ENCODE measurements at places on chromosomes 4 and X.
A peak's percentile ranks its signal among the peaks of the same experiment; 100 is the strongest.

DNA sequence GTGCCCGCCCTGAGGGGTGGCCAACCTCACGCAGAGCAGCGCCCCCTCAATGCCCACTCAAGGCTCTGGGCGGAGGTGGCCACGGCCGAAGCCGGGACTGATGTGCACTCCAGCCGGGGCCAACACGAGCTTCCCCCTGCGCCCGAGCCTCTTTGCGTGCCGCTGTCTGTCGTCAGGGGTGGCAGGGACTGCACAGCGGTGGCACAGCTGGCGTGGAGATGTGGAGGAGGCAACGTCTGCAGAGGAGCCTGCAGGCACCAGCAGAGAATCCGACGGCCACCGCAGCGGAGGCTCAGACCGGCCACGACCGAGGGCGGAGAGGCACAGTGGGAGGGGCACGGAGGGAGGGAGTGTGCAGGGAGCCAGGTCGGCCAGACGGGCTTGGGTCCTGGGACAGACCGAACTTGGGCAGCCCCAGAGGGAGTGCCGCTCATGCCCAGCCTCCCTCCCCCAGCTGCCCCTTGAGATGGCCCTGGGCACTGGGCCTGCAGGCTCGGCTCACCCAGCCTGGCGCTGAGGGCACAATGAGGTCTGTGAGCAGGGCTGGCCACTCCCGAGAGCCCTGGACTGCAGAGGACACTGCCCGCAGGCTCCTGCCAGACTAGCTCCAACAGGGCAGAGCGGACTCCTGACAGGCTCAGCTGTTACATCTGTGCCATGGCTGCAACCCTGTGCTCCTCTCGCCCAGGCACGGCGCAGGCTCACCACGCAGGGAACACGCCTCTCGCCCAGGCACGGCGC is 46.5 kb upstream of the CPLX1 start:
- no peak for DNase-seq

- DNase-seq: no peak
Observed at GRCh38 chrX:10280071-10280470, 123.3 kb downstream of the CLCN4 start.

DNA sequence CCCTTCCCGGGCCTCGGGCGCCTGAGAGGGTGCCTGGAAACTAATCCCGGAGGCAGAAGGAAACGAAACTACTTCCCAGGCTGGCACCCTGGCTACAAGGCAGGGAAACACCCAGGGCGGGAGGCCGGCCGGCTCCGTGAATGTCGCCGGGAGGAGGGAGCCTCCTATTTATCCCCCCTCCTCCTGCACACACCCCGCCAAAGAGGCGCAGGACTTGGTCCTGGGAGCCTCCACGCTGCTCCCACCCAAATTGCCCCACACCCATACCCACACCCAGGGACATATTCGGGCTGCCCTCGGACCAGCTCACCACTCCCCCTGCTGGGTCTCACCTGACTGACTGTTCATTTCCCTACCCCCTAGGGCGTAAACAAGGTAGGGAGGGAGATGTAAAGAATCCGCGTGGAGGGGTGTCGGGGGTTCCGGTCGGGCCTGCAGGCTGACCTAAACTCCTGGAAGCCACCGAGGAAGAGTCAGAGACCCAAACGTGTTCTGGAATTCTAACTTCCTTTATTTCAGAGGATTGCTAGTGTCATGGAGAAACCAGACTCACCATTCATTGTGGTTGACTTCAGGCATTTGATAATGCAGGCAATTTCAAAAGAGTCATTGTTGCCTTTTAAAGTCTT is at the start of gene BTC:
Gene BTC, minus strand, starts transcription at position 142 of the 629 bp plus-strand sequence. CDS start 198 bp downstream, outside the sequence.
- no peak for DNase-seq

DNA sequence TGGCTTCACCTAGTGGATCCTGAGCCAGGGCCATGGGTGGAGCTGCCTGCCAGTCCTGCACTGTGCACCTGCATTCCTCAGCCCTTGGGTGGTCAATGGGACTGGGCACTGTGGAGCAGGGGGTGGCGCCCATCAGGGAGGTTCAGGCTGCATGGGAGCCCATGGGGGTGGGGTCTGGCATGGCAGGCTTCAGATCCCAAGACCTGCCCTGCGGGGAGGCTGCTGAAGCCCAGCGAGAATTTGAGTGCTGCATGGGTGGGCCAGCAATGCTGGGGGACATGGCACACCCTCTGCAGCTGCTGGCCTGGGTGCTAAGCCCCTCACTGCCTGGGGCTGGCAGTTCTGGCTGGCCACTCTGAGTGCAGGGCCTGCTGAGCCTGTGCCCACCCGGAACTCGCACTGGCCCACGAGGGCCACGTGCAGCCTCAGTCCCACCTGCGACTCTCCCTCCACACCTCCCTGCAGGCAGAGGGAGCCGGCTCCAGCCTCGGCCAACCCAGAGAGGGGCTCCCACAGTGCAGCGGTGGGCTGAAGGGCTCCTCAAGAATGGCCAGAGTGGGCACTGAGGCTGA is 270.0 kb downstream of the CENPC start:
- no peak for DNase-seq

DNA sequence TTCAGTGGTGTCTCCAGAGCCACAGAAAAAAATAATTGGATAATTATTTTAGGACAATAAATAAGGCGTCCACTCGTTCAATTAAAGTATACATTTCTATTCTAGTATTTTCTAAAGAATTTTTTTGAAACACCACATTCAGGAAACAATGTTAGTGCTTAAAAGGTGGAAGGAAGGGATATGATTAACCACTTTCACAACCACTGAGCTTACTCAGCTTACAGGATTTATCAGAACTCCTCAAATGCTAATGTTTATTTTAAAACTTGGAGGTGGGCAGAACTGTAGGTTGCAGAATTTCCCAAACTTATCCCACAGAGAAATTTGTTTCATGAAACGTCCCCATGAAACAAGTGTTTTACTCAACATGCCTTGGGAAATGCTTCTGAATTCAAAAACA is 54.3 kb upstream of the MAGEB2 start:
- no peak for DNase-seq

DNA sequence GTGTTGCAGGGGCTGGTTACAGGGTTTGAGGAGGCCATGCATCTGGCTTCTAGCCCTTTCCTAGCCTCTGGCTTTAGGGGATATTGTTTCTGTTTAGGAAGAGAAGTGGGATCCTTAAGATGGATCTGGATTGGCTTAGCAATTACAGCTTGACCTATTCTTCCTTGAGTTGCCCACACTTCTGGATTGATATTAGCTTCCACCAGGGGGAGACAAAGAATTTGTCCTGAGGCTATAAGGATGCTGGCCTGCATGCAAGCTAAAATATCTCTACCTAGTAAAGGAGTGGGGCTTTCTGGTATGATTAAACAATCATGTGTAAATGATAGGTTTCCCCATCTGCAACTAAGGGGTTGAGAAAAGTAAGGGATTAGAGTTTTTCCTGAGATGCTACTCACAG is 117.2 kb downstream of the TEX13C start:
- no peak for DNase-seq

GRCh38 chr4:15755321-15756155 is 22.6 kb upstream of the CD38 start:
- no peak for DNase-seq

GRCh38 chr4:159639671-159640323 is 536.9 kb downstream of the RAPGEF2 start:
- no peak for DNase-seq

GRCh38 chr4:148481636-148482035 is 39.4 kb upstream of the NR3C2 start:
- no peak for DNase-seq

- no peak for DNase-seq
Observed at GRCh38 chr4:23125118-23125517, 432.4 kb downstream of the GBA3 start.

DNA sequence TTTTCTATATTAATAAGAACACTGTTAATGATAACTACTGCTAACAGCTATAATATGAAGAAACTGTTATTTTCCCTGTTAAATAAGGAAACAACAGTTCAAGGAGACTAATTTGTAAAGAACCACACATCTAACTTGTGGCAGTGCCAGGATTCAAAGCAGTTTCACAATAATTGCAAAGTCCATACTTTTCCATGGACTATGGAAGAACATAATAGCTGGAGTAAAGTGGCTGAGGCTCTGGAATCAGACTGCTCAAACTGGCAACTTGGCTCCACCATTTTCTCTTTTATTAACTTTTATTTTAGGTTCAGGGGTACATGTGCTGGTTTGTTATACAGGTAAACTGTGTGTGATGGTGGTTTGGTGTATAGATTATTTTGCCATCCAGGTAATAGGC is 393.7 kb upstream of the CPEB2 start:
- DNase-seq: no peak

GRCh38 chrX:79592259-79592658 is 225.1 kb upstream of the ITM2A start:
- no peak for DNase-seq

DNA sequence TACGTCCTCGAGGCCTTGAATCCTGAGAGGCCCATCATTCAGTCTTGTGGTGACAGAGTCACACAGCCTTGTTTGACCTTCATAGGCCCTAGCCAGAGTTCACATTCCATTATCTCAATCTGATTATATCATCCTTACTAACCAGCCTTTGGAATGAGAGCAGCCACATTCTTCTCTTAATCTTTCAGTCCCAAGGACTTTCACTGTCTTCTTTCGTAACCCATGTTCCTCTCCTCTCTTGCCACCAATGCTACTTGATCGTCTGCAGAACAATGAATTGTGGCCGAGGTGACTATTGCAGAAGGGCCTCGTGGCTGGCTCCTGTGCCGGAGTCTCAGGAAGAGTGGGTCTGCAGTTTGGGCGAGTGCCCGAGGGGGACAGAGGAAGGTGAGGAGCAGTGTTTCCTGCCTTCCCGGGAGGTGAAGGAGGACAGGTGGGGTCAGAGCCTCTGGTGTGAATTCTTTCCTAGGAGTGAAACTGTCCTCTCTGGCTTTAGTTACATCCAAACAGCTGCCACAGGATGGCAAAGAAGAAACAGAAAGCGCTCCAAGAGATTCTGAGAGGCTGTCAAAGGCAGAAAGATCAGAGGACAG is 94.6 kb downstream of the LIMCH1 start:
- no peak for DNase-seq

- no peak for DNase-seq
Observed at GRCh38 chrX:40434947-40435346, 145.8 kb upstream of the ATP6AP2 start.

GRCh38 chrX:130330706-130331105 is 9.0 kb upstream of the SLC25A14 start:
- DNase-seq: peak; percentile 7

- no peak for DNase-seq
Observed at GRCh38 chr4:175773566-175773965, 38.5 kb downstream of the GPM6A start.
